ENCODE measurements at places on chromosomes 5 and 9.
A peak's percentile ranks its signal among the peaks of the same experiment; 100 is the strongest.

GRCh38 chr9:935348-935965, 41.0 kb upstream of the DMRT3 start:
- no peak for DNase-seq

DNA sequence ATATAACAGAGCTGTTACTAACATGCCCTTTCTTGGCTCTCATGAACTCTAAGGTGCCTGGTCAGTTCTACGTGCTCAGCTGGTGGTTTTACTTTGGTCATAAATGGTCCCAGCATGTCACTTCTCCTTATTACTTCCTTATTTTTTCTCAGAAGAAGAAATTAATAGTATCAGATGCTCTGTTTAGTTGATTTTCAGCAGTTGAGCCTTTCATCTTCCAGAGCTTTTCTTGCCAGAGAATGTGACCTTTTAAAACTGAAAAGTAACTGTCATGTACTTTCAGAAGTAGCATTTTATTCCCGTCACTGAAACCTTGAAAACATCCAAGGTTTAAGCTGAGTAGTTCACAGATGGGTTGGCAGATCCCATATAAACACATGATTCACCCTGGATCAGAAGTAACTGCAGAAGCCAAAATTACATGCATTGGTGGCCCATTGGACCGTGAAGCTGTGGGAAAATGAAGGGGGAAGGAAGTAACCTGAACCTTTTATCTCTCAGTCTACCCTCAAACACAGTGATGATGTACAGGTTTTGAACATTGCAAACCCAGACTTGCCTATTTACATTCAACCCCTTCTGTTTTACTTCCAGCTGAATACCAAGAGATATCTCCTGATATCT, 50.5 kb downstream of the HACD4 start:
- DNase-seq, result peak; percentile 63

DNA sequence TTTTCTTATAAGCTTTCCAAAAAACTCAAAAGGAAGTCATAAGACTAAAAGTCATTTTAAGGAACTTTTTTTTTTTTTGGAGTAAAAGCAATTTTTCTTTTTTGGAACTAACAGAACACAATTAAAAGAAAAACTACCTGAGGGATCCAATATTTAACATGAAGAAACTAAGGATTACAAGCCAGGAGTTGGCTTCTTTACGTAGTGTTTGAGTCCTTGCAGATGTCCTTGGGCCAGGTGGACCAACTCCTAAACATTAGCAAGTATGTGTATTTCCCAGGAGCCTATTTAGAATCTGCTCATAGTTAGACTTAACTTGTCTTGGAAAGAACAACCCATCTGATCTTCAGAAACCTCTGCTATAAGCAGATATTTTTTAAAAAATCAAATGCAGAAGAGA, 154.1 kb upstream of the EFNA5 start:
- DNase-seq, result no peak

- DNase-seq, result no peak
These were observed 9.9 kb upstream of the PTGER4 start for GRCh38 chr5:40669606-40670390.

DNA sequence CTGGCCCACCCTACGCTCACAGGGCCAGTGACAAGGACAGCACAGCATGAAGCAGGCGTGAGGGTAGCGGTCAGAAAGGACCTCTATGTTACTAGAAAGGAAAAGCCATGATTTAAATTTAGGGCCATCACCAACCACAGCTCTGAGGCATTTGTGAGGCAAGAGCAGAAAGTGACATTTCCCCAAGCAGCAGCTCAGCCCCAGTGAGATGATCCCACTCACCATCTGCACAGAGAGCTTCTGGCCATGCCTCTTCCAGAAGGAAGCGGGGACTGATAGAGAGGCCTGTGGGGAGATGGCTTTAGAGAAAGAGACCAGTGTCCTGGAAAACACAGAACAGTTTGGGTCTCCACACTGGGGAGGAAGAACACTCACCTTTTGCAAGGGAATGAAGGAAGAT, 413.9 kb downstream of the SPOCK1 start:
- no peak for DNase-seq

DNA sequence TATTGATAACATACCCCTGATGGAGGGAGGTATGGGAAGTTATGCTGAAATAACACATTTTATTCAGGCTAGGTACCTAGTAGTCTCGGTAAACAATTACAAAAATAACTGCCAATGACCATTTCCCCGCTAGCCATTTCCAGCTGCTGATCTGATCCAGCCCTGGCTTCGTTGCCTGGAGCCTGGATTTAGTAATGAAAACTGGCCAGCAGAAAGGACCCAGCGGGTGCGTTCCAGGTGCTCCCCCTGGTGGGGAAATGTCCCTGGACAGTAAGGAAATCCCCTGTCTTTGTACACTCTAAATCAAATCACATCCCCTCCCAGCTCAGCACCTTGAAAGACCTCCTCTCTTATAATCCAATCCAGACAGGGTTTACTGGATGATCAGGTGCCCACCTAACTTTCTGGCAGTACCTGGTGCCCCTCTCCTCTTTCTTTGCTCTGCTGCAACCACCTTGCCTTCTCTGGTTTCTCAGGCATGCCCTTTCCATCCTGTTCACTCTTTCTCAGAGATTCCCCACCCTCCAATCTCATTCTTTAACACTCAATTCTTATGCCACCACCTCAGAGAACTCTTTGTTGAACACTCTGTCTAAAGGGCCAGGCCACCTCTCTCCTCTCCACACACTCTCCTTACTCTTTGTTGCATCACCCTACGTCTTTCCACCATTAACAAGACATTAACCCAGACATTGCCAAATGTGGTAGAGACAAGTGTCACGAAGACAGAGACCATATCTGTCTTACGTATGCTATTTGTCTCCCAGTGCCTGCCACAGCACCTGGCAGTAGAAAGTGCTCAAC, 50.1 kb upstream of the SMAD5 start:
- peak; percentile 86 for DNase-seq

- no peak for DNase-seq
These were observed 2.6 kb downstream of the ENTPD2 start for GRCh38 chr9:137051145-137051724.

DNA sequence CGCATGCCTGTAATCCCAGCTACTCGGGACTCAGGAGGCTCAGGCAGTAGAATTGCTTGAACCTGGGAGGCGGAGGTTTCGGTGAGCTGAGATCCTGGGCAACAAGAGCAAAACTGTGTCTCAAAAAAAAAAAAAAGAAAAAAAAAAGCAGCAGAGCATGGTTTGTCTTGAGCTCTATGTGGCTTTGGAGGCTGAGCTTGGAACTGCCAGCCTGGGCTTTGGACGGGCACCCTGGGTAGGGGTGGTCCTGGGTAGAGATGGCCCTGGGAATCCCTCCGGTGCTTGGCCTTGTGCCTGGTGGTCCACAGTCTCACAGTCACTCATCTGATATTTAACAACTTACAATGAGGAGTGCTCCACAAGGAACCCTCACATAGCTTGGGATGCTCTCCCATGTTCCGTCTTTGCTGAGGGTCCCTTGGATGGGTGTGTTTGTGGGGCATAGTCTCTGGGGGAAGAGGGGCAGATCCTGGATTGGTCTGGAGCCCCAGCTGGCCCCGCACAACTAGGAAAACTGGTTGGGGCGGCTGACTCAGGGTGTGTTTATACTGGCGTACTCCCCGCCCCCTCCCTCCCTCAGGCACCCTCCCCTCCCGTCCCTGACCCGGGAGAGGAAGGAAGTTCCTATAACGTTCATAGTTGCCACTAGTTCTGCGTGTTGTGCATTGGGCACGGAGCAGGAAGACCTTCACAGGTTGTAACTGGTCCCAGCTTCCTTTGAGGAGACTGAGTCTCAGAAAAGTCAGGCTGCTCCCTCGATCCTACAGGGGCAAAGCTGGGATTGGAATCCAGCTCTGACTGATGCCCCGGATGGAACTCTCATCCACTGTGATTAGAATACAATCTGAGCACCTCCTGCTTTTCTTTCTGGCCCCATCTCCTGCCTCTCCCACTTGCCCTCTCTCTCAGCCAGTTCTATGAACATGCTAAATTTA, 11.2 kb downstream of the IER5L start:
- DNase-seq, result peak; percentile 82

DNA sequence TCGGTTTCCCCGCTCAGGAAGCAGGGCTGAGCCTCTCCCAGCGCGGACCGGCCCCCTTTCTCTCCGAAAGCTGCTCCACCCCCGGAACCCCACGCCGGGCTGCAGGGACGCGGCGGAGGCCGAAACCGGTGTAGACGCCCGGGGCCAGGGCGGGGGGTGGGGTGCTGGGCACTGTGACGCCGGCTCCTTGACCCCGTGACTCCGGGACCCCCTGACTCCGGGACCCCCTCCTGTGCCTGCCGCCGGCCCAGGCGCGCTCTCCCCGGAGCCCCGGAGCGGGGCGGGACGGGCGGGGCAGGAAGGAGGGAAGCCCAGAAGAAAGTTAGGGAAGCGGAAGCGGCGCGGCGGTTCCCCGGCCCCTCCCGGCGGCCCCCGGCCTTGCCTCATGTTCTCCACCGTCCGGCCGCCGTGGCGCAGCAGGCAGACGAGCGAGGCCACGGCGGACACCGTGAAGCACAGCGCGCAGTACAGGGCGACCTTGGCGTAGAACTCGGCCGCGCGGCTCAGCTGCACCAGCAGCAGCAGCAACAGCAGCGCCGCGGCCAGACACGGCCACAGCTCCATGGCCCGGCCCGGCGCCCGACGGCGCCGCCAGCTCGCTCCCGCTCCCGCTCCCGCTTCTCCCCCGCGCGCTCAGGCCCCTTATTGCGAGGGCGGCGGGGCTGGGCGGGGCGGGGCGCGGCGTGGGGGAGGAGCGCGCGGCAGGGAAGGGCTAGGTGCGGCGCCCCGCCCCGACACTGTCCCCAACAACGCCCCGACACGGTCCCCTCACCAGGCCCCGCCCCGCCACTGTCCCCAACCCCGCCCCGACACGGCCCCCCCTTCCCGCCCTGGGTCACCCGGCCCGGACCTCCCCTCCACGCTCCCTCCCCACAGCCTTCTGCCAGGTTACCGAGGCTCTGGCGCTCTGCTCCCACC, at the start of gene AGPAT2:
Gene AGPAT2, minus strand, starts transcription at position 664 of the 918 bp plus-strand sequence. Its CDS starts 100 bp downstream, at position 564.
- peak; percentile 53 for DNase-seq

- no peak for DNase-seq
These were observed 17.6 kb upstream of the NEURL1B start for GRCh38 chr5:172623313-172623980.

Data from cardiac fibroblast (primary cell).